ENCODE measurements at places on chromosomes 13 and 19. TPM values are rescaled to one million over a fixed set of nuclear protein-coding genes. Genes with fewer than 3 reads are reported as not detected.

- DNase-seq = no peak
Observed at GRCh38 chr13:108213946-108214345, 1.4 kb downstream of the LIG4 start.

DNA sequence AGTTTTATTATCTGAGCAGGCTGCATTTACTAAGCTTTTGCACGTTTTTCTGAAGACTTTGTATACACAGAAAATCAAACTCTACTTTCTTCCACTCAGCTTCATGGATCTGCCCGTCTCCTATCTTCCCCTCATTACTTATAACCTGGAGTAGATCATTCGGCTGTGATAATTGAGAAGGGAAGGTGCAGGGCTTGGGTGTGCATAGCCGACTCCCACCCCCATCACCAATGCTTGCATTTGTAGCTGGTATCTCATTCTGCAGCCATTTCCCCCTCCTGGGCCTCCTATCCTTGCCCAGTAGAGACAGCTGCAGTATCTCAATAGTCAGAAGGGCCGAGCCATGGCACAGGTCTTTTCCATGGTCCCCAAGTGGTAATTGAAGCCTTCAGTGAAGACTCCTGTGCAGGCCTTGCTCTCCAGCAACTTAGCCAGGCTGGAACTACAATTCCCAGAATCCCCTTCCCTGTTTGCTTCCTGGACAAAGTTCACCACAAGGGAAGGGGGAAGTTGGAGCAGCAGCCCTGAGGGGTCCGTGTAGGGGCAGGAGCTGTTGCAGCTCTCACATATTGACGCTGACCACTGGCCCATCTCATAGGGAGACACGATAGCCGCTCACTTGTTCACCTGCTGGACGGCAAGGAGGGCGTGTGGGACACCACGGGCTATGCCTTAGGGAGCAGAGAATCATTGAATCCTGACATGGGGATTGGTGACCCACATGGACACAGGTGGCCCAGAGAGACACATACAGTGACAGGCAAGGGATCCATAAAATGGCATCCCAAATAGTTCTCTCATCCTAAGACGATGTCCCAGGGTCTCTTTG lies 2.1 kb upstream of the SIGLEC8 start:
- peak; percentile 38 for DNase-seq

GRCh38 chr13:112182846-112183531 lies 116.0 kb downstream of the SOX1 start:
- no peak for DNase-seq

DNA sequence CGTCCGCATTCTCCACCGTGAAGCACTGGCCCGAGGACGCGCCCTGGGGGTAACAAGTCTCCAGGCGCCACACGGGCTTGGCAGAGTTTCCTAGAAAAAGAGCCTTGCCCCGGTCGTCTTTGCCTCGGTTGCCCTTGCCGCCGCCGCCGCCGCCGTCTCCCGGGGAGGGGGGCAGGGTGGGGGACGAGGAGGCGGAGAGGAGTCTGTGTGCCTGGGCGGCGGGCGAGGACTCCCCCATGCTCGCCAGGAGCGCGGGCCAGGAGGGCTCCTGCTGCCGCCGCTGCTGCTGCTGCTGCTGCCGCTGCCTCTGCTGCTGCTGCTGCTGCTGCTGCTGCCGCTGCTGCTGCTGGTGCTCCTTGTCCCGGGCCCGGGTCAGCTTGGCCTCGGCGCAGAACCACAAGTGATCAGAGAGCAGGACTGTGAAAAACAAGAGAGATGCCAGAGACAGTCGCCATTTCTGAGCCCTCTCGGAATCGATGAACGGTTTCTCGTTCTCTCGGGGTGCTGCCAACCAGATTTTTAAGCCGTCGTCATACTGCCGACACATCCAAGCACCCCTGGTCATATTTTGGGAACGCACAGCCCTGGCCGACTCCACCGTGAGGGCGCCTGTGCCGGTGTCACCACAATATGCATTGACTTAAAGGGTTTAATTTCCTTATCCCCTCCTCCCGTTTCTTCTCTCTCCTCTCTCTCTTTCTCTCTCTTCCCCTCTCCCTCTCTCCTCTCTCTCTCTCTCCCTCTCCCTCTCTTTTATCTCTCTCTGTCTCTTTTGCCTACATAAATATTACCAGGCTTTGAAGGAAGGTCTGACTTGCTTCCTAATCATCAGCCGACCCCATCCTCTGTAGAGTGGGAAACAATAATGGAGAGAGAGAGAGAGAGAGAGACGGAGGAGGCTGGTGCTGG lies 349.1 kb downstream of the LIG4 start:
- DNase-seq = no peak

DNA sequence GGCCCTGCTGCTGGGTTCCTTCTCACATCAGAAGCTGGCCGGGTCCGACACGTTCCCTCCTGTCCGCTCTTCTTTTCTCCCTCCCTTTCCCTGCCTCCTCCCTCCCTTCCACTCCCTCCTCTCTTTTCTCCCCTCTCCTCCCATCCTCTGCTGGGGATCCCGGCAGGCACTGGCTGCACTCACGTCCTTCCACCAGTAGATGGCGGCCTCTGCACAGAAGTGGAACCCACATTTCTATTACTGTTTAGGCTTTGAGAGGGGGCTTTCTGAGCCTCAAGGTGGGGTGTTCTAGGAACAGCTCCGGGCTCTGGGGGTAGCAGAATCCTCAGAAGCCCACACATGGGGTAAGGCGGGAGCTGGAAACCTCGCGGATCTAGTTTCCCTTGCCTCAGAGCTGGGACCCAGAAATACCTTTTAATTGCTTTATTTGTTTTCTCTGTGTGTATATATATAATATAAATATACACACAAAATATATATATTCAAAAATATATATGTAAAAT lies 294.2 kb downstream of the ZNF536 start:
- no peak for DNase-seq

DNA sequence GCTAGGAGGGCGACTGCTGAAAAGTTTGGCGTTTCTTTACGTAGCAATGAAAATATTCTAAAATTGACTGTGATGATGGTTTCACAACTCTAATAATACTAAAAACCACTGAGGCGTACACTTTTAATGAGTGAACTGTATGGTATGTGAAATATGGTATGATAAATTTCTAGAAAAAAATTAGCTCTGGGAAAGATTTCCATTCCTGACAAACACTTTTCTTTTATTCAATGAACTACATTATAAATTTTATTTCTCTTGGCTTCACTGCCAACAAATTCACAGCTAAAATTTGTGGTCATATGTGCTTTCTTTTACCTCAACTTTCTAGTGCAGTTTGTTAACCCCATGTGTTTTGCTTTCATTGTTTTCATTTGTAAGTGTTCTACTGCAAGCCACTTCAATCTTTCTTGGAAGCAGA lies 11.1 kb downstream of the ZC3H13 start:
- DNase-seq = no peak

DNA sequence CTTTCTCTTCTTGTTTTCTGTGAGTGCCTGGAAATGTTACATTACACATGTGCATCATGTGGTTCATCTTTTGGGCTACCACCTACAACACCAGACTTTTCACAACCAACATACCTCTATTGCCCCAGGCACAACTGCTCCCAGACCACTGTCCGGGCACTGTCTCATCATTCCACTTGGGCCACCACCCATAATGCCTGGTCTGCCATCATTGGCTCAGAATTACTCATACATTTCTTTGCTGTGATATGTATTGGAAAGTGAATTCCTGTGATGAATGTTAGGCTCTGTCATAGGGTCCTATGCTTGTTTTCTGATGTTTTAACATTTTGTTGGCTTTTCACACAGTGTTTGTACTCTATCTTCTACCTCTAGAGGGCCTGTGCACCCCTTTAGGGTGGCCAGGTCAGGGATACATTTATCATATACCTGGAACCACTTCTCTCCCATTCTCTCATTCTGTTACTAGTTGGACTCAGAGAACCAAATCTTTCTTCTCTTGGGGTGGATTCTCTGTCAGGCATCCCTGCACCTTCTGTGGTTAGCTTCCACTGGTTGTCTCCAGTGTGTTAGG lies 172.8 kb downstream of the NHLRC3 start:
- no peak for DNase-seq

GRCh38 chr13:27927444-27928352 lies 7.9 kb downstream of the PDX1 start:
- no peak for DNase-seq

The CGB2 gene
- not detected for total RNA-seq

The FAM216B gene
- total RNA-seq = not detected

The KIR3DL2 gene
- not detected for total RNA-seq

The KRTDAP gene
- total RNA-seq = not detected

Data from ureter (tissue), 1 donor.